BJ (cell line): ENCODE measurements at places on chromosomes 7 and 10.

DNA sequence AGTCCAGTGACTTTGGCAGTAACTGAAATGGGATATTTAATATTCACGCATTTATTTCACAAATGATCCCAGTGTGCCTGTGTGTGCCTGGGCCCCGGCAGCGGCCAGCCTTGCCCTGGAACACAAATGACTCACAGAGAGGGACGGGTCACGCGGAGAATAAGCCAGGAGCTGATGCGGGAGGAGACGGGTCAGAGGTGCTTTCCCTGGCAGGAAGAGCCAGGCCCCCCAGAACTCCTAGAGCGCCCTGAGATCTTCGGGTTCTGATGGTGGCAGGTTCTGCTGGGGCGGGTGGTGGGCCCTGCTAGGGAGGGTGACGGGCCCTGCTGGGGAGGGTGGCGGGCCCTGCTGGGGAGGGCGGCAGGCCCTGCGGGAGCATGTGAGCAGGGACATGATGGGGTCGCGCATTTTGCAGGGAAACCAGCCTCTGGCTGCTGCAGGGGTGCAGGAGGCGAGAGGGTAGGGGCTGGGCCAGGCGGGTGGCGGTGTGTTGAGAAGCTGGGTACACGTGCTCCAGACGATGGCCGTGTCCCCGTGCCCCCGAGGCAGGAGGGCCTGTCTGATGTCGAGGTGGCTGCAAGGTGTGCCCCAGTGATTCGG is 84.2 kb upstream of the DIP2C start:
- DNase-seq: no peak

GRCh38 chr10:31479752-31480151 is 160.7 kb downstream of the ZEB1 start:
- DNase-seq: no peak

DNA sequence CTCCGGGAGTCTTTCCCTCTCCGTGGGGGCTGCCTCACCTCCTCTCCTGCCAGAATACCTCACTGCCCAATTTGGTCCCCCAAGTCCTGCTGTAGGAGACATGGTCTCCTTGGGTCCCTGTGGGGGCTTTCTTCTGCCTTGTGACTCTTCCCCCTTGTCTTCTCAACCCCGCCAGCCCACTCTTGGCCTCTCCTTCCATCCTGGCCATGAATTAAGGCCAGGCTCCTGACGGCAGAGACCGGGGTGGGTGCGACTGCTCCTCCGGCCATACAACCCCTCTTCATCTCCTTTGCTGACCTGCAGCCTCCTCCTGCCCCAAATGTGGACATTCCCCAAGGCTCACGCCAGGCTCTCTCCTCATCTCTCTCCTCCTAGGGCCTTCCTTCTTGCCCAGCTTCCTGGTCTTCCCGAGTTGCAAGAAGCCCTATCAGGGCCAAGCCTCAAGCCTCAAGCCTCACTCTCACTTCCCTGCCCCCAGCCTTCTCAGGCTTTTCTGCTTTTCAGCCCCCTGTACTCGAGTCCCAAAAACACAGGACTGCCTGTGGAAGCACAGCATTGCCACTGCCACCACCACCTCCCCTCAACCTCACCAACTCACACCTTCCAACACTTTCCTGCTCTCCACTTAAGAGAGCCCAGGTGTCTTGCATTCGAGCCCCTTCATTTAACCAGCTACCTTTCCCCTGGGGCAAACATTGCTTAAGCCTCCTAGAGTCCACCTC is 1.3 kb downstream of the PNLIPRP2 start:
- no peak for DNase-seq

- no peak for DNase-seq
These were observed 105.8 kb downstream of the EXOC4 start for GRCh38 chr7:133358708-133359107.

GRCh38 chr10:23121135-23121534 is 25.8 kb downstream of the MSRB2 start:
- no peak for DNase-seq

GRCh38 chr7:48899932-48900331 is 24.4 kb upstream of the CDC14C start:
- no peak for DNase-seq

- no peak for DNase-seq
These were observed 504.1 kb downstream of the PLXNA4 start for GRCh38 chr7:132072165-132072564.

GRCh38 chr7:156318426-156318825 is 322.1 kb upstream of the RNF32 start:
- no peak for DNase-seq

- no peak for DNase-seq
These were observed 81.9 kb downstream of the RBM20 start for GRCh38 chr10:110725801-110726630.
